BJ (cell line): ENCODE measurements at places on chromosomes 16 and 17.

- no peak for DNase-seq
Measured at GRCh38 chr17:58503866-58504265, 10.6 kb downstream of the MTMR4 start.

DNA sequence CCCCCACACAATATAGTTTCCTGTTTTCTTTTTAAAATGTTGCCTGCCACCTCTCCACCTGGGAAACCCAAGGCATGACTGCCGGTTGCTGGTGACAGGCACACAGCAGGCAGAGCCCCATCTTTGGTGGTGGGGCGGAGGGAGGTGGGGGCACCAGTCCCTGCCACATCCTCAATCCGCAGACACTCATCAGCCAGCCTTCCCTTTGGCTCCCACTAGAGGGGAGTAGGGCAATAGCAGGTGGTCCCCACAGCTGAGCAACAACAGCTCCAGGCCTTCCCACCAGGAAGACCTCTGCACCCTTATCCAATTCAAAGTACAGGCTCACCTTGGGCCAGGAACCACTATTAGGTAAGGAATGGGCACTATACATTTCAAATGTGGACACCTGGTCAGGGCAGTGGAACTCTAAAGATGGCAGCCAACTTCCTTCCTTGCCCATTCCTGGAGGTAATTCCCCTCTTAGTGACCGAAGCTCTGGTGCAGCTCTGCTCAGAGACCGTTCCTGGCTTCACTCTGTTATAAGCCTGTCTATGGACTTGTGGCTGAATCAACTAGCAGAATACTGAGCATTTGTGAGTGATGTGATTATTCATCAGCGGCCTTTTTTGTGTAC is 13.9 kb downstream of the RECQL5 start:
- no peak for DNase-seq

DNA sequence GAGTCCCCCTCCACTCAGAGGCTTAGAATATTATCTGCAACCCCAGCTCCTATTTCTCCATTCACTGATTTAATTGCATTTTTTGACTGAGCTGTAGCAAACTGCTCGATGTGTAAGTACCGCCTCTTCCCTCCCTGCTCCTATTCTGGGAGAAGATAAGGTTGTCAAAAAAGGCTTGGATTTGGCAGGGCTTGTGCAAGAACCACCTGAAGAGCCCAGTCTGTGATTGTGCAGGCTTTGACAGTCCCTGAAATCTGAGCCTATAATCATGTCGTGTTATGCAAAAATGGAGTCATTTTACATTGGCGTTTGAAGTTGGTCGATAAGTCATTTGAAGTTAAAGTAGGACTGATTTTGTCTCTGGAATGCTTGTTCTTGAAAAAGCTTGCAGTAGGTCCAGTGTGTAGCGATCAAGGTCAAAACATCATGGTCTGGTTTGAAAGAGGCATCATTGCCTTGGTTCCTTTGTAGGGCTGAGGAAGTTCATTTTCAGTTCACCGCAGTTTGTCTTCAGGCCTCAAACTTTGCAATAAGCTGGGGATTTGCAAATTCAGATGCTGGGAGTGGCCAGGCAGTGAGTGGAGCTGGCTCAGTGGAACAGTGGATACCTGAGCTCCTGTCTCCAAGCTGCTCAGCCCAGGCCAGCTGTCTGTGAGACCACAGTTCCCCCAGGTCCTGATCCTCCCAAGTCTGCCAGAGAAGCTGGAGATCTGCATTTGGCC is 68.8 kb downstream of the KATNIP start:
- DNase-seq, result no peak

DNA sequence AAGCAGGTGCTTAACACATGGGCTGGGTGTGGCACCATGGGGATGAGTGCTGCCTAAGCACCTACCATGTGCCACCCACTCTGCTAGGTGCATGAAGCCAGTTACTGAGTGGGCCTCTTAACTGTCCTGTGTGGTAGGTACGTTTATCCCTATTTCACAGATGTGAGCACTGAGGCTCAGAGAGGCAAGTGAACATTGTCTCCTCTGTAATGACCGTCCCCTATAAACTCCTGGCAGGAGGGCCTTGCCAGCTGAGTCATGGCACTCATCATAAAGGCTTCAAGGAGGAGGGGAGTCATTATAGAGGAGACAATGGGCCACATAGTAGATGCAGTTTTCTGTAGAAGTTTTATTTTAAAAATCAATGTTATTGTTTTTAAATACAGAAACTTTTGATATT is 79.1 kb downstream of the RAB11FIP4 start:
- no peak for DNase-seq

- DNase-seq, result peak; percentile 34
Measured at GRCh38 chr16:70476272-70477020, 22.1 kb downstream of the FCSK start.

- DNase-seq, result no peak
Measured at GRCh38 chr17:3796110-3796821, 4.7 kb downstream of the ITGAE start.

DNA sequence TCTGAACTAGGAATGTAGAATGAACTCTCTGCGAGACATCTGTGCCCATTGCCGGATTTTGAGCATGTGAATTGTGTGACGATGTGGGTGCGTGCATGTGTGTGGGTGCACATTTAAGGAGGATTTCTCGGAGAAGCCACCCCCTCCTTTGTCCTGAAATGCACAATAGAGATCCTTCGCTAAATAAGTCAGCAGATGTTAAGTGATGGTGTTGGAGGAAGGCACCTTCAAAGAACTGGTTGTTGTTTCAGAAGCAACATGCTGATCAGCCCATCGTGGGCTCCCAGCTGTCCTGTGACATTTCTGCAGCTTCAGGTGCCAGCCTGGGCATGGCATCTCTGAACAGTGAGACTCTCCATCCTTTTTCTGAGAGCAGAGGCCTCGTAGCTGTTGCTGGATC is 194.9 kb downstream of the MSI2 start:
- no peak for DNase-seq

DNA sequence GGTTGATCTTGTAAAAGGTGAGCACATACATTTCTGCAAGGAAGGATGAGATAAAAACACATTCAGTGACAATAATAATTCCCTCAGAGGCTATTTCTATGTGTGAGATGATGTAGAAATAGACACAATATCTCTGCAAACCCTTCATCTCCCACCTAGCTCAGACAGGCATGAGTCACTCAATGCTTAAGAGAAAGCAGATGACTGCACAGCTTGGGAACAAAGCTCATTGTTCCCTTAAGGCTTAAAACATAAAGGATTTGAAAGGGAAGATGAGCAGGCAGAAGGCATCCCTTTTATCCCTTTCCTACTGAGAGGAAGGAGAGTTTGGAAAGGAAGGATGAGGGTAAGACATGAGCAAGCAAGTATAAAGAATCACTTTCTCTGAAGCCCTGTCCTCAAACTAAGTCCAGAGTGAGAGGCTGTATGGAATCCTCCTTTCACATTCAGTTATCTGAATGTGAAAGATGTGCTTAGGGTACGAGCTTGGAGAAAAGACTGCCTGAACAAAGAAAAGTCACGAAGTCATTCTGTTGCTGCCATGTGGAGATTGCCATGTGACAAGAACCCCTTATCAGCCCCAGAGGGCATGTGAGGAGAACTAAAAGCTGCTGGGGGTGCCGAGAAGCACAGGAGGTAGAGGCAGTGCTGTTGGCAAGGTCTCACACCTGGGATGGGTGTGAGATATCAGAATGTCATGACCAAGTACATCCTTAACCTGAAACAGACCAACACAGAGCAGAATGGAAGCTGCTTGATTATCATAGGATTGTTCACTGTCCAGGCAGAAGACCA is 58.2 kb downstream of the CNTNAP4 start:
- DNase-seq, result no peak

- DNase-seq, result peak; percentile 65
Measured at GRCh38 chr17:75059369-75060345, 12.6 kb downstream of the KCTD2 start.

DNA sequence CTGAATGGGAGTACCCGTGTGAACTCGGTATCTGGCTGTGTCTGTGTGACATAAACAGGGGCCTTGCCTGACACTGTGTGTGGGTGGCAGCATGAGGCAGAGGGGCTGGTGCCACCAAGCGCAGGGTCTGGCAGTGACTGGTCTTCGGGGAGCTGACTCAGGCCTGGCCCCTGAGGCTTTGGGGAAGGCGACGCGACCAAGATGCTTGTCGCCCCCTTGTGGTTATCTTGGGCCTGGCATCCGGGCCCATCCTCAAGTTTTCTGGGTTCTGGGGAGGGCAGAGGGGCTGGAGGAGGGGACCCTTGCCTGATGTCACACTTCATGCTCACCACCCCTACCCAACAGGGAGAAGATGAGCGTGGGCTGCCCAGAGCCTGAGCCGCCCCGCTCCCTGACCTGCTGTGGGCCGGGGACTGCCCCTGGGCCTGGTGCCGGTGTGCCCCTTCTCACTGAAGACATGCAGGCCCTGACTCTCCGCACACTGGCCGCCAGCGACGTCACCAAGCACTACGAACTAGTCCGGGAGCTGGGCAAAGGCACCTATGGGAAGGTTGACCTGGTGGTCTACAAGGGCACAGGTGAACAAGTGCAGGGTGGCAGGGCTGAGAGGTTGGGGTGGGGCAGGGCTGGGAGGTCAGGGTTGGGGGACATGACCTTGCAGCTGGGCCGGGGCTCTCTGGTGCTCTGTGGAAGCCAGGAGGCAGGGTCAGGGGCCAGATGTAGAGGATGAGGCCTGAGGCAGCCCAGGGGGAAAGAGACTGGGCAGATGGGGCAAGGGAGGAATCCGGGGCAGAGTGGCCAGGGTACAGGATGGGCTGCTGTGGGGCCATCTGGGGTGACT is 24.9 kb downstream of the SBK1 start:
- no peak for DNase-seq

GRCh38 chr16:79754501-79754900 is 154.0 kb upstream of the MAF start:
- no peak for DNase-seq

DNA sequence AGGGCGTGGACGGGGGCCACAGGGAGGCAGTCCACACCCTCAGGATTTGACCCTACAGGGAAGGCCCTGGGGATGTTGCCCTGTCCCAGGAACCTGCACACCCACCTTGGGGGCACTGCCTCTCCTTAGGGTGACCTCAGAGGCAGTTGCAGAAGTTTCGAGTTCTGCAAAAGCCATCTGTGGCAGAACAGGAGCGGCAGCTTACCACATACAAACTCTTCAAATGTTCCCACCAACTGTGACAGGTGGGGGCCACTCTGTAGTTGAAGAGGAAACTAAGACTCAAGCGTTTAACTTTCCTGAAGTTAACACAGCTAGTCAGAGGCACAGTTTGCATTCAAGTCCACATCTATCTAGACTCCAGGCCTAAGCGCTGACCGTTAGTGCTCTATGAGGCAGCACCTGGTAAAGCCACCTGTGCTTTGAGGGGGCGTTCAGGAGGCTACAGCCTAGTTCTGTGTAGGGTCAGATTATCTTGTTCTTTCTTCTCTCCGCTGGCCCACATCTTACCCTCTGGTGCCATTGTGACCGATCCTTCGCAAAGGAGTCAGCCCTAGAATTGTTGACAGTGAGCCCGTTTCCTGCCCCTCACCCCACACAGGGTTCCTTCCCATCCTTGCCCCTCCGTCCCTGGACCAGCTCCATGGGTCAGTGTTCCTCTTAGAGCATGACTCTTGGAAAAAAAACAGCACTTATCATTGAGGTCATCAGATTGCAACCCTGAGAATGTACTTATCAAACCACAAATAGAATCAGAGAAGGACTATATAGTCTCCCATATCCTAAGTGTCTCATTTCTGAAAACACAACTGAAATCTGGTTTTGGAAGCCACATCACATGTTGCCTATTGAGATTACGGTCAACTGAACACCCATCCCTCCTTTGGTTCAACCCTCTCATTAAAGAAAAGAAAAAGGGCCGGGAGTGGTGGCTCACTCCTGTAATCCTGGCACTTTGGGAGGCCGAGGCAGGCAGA is 45.4 kb downstream of the CDH1 start:
- no peak for DNase-seq

GRCh38 chr17:42841975-42842685 is 2.2 kb upstream of the AOC2 start:
- DNase-seq, result no peak

DNA sequence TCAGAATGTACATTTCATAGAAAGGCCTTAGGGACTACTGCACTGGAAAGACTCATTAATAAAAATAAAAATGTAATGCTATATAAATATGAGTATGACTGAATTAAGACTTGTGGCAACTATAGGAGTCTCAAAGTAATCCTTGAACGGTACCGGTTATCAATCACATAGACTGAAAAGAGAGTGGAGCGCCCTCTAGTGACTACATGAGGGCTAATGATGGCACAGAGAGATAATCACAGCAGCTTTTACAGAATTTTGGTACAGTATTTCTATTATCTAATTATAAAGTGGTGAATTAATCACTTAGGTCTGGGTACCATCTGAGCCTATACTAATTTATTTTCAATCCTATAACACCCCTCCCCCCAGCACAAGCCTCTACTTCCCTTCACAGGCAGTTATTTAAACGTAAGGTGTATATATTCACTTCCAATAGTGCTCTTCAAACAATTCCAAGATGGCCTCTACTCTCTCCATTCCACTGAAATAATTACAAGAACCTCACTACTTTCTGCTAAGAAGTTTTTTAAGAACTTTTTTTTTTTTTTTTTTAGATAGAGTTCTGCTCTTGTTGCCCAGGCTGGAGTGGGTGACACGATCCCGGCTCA is 40.7 kb upstream of the ANKFY1 start:
- no peak for DNase-seq

DNA sequence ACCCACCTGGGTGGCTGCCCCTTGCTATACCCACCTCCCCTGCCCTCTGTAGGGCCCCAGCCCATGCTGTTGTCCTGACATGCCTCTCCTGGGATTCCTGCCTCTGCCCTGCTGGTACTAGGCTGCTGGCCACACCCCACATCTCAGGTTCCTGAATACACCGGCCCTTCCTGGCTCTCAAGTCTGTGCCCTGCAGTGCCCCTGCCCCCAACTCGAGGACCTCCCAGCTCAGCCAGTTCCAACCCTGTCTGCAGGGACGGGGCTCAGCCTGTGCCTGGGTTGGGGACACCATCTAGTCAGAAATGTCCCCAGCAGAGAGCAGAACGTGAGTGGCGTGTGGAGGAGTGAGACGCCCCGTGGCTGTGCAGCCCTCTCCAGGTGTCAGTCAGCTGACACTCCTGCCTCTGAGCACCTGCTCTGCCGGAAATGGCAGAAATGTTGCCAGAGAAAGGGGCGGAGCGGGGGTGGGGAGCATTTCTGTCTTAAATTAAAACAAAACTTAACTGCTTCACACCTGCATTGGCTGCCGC is 28.7 kb downstream of the ACSF3 start:
- DNase-seq, result no peak

DNA sequence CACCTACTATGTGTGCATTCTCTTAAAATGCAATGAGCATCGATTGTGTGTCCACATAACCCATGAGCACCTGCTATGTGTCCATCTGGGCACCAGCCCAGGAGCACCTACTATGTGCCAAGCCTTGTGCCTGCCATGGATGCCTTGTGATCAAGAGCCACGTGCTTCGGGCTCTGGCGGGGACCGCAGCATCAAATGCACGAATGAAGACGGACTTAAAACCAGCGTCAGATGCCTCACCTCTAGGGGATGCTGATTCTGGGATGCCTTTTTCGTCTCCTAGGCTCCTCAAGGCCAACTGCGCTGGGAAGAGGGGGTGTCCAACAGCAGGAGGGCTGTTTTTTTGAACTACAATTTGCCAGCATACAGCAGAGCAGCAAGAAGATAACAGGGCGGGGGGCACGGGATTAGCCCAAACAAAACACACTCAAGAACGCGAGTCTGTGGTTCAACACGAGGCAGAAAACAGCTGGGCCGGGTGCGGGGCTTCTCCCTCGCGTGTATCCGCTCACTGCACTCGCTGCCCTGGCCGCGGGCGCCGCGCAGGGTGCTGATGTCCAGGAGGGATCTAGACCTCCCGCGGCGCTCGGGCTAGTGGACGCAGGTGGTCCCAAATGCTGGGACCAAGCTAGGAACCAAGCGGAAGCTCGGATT is 1.2 kb upstream of the GLIS2 start:
- no peak for DNase-seq
